ENCODE measurements at places on chromosomes 7 and 10.

DNA sequence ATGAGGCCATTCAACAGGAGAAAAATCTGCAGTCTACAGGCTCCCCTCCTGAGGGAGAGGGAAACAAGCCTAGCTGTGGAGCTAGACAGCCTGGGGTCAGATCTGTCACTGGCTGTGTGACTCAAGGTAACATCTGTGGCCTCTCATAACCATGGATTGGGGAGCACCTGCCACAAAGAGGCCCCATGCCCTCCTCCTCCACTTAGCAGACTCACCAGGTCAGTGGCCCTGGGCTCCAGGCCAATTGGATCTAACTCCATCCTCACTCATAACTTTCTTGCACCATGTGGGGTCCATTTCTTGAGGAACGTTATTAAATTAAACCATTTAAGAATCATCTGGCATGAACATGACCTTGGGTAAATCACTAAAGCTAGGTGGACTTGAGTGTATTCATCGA lies 1.8 kb downstream of the GDF10 start:
- no peak for DNase-seq

DNA sequence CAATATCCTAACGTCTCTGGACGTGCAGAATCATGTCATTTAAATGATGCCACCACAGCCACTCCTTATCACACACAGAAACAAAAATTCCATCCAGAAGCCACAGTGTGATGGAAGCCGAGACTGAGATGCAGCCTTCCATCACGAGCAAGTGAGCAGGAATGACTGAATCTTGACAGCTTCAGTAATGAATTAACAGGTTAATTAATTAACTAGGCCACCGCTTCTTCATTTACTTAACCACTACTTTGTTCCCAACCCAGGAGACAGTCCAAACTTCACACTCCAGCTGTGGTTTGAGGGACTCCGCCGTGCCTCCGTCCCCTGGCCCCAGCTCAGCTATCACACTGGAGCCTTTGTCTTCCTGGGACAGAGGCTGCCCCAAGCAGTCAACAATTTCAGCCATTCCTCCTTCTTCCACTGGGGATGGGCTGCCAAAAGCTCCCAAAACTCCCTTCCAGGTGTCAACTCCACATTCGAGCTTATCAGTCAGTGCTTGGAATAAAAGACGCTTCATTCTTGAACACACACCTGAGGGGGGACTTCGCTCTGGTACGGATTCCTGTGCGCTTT lies 65.9 kb downstream of the FGFR2 start:
- DNase-seq: no peak

- no peak for DNase-seq
Measured at GRCh38 chr7:1024876-1025742, 19.2 kb upstream of the GPR146 start.

DNA sequence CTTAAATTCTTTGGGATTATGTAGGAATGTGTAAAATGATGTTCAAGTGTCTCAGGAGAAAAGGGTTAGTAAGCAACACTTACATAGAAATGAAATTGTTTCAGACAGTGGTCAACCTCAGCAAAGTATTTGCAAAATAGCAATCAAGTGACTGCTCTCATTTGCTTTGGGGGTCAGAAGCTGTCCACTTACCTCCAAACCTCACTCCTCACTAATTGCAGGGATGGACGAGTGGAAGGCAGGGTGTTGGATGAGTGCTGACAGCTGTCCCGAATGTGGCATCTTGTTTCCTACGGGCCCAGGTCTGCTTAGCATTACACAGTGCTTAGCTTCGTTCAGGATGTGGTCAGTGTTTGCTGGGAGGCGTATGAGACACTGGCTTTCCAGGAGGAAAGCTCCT lies 437.0 kb downstream of the SUGCT start:
- DNase-seq: no peak

DNA sequence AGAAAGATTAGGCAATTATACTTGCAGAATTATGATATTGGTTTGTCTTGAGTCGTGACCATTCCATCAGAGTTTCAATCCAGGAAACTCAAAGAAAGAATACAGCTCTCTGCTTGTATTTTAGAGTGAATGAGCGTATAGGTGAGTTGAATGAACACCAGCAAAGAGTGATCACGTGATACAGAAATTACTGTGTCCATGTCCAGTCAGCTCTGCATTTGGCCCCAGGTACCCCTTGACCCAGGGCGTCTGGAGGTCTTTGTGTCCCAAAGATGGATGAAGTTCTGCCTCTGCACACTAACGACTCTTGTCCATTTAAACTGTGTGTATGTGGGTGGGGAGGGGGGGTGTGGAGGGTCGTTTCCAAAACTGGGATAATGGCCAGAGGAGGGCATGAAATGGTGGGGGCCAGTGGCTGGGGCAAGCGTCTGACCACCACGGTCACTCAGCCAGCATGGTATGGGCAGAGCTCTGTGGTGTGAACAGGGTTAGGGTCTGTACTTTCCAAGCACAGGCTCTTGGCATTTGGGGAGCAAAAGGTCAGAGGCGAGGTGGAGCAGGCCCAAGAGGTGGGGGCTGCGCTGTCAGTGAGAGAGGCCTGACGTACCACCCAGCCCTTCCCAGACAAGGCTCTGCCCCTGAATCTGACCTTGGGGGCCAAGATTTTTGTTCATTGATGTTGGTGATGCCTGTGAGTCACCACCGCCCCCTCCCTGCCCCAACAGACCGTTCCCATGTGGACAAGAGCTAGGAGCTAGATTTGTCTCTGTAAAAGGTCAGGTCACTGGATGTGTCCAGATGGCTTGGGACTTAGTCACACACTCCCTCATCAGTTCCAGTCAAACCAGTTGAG lies 1.4 kb downstream of the PTPRE start:
- no peak for DNase-seq

GRCh38 chr7:15557186-15557585 lies 4.6 kb downstream of the AGMO start:
- no peak for DNase-seq

DNA sequence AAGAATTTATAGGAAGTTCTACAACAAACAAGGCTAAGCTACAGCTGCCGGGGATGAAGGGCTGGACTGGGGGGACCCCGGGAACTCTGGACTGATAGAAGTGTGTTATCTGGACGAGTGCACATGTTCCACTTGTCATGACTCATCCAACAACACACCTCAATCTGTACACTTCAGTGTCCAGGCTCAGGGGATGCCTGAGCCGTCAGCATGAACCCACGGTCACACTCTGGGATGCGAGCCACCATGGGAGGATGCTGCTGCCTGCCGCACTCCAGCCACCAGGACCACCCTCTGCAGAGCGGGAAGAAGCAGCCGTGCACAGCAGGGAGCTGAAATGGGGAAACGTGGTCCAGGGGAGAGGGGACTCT lies 67.5 kb downstream of the MAD1L1 start:
- DNase-seq: no peak

DNA sequence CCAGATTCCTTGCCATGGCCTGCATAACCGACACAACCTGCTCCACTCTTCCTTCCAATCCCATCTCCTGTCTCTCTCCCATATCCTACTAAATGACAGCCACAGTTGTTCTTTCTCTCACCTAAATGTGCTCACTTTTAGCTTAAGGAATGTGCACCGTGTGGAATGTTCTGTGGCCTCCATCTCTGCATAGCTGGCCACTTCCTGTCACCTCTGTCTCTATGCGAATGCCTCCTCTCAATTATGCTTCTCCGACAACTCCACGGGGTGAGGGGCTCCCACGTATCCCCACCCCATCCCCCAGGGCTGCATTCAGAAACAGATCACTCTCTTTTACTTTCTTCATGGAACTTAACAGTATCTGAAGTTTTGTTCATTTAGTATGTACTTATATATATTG lies 110.7 kb downstream of the RAB18 start:
- no peak for DNase-seq

DNA sequence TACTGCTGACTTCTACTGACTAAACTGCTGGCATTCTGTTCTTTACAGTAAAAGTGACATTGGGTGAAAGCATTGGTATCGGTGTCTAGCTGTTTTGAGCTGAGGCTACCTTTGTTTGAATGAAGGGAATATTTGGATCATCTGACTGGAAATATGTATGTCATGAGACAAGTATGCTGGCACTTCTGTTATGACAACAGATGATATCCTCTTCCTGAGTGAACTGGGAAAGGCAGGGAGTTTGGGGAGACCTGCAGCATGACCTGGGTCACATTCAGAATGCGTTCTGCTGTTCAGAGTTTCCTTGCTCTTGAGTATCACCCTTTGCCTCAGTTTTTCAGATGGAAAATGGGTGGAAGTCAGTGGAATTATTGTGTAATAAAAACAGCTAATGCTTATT lies 81.8 kb downstream of the PLCE1 start:
- no peak for DNase-seq

DNA sequence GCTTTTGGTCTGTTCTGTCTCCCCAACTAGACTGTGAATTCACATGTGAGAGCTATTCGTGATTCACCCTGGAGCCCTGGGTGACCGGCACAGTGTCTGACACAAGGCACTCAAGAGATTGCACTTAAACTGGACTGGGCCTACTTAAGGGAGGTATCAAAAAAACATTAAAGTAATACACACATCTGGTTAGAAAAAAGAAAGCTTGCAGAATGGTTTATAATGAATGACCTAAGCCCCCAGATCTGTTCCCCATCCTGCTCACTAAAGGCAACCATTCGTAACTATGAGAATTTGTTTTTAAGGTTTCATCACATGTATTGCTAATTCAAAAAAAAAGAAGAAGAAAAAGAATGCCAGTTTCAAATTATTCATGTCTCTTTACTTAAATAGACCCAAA lies 74.5 kb downstream of the DGKI start:
- no peak for DNase-seq

- peak; percentile 18 for DNase-seq
Measured at GRCh38 chr7:39353615-39354376, 212.4 kb upstream of the YAE1 start.

DNA sequence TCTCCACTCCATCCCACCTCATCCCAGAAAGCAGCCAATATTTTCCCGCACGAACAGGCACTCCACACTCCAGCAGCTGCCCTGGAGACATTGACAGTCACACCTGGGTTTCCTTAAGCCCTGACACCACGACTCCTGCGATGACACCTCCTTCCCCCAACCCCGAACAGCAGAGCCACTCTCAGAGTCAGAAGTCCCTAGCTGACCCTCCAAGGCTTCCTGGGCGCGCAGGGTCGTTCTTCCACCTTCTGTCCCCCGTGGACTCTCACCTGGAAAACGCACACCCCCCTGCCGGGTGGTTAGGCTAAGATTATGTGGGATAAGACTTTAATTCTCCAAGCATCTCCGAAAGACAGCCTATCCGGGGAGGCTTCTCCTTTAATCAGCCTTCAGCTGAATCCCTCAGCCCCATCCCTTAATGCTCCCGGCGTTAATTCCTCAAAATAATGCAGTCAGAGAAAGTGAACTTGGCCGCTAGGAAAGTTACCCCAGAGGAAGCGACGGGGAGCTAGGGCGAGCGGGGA lies 1.1 kb downstream of the DENND11 start:
- DNase-seq: no peak

DNA sequence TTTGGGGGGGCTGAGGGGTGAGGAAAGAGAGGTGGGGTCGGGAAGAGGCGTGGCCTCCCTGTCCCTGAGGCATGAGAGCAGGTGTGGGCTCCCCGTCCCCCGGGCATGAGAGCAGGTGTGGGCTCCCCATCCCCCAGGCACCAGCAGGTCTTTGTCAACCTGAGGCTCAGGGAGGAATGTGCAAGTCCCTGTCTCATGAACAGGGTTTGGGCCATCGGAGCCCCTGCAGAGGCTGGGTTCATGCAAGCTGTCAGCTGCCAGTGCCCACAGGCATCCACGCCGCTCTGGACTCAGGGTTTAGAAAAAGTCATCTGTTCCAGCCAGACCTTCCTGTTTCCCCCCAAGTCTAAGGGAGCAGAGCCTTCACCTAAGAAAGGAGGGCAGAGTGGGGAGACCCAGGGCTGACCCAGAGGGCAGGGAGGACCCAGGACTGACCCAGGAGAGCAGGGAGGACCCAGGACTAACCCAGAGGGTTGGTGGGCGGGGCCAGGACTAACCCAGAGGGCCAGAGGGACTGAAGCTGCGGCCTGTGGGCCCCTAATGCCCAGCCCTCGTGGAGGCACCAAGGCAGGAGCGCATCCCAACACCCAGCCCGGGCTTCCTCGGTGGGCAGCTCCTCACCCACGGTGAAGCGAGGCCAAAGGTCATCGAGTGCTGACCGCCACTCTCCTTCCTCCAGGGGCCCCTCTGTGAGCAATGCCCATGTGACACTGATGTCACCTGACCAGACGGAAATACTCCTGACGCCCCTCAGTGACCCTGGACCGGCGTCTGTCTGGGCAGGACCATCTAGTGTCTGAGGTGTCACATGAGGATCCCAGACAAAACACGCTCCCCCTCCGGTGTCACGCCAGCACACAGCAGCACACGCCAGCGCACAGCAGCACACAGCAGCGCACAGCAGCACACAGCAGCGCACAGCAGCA lies 28.9 kb upstream of the GPR146 start:
- no peak for DNase-seq

DNA sequence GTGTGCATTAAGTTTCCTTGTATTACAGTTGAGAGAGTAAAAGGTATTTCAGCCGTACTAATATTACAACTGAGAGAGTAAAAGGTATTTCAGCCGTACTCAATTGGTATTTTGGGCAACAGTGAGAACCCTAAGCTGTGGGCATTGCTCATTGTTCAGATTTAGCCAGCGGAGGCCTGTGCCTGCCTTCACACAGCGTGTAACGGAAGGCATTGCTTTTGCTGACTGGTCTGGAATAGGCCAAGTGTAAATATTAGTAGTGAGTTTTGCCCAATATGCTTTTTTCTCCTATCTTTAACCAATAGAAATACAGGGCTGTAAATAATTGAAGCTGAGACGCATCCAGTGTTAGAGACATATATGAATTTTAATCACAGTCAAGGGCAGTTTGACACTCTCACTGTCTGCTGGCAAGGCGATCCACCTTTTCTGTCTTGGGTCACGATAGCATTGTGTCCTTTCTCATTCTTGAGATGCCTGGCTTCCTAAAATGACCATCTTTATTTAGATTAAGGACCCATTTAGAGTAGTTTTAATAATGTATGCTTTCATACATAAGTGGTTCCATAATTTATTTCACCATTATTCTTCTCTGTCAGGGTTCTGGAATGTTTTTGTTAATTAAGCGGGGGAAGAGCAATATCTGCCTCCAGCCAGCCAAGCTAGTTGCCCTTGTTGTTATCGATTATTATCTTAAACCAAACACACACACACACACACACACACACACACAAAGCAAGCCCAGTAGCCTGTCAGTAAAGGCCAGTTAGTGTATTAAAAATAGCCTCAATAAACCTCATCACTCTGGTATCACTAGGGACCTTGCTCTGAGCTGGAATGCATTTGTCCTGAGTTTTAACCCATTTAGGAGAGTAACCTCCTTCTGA lies 130.7 kb downstream of the CELF2 start:
- DNase-seq: no peak
